Common myeloid progenitor, CD34-positive (primary cell): ENCODE measurements at places on chromosomes 11 and 22.

DNA sequence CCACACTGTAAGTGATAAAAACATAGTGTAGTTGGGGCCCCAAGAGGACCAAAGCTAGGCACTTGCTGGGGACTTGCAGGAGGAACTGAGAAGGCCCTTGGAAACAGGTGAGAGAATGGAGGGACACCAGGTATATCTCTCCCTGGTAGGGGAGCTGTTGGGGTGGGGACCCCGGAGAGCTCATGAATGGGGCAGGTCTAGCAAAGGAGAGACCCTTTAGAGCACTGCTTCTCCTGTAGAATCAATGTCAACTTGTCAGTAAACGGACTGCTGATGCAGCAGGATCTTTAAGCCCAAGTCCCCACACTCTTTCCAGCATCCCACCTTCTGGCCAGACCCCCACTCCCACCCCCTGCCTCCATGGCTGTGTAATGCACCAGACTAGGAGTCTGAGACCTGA, 109.6 kb upstream of the THY1 start:
- DNase-seq, result no peak

GRCh38 chr11:118436639-118437207, 431 bp downstream of the KMT2A start:
- DNase-seq, result peak; percentile 55

DNA sequence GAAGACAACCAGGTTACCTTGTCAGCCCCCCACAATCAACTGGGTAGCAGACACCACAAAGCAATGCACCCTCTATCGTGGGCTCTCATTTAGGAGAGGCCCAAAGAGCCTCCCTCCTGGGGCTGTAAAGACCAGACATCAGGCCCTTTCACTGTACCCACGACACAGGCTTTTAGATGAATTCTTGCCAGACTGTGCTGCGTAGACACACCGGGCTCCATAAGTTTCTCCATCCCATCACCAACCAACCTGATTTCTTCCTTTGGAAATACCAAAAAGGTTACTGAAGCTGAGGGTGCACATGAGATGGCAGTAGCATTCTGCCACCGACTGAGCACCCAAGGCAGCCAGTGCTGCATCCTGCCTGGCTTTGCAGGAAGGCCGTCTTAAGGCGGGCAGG, 46.4 kb upstream of the SLC25A1 start:
- DNase-seq, result no peak

DNA sequence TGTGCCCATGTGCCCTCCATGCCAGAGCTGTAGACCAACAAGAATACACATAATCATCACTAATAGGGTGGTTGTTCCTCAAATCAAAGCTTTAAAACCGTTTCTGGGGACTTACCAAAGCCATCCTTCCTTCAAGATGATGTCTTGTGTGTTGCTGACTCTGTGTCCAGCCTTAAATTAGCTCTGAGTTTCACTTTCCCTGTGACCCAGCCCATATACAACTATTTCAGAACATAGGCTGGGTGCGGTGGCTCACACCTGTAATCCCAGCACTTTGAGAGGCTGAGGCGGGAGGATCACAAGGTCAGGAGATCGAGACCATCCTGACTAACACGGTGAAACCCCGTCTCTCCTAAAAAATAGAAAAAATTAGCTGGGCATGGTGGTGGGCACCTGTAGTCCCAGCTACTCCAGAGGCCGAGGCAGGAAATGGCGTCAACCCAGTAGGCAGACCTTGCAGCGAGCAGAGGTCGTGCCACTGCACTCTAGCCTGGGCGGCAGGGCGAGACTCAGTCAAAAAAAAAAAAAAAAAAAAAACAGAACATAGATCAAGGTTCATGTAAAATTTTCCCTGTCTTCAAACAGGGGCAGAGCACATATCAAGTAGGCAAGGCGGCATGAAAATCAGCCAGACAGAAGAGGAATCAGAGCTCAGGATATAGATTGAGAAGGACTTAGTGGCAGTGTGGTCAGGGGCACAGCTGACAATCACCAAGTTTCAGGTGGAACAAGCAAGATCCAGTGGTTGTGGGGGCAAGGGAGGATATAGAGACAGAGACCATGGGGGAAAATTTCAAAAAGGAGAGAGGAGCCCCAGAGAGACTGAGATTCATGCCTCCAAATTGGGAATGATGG, at the start of gene PLAAT2:
PLAAT2 (minus strand) TSS at position 179 of the 855 bp plus-strand sequence; CDS start at position 124, 55 bp downstream.
- no peak for DNase-seq

GRCh38 chr22:34390400-34390799, 470.1 kb upstream of the LARGE1 start:
- DNase-seq, result no peak

DNA sequence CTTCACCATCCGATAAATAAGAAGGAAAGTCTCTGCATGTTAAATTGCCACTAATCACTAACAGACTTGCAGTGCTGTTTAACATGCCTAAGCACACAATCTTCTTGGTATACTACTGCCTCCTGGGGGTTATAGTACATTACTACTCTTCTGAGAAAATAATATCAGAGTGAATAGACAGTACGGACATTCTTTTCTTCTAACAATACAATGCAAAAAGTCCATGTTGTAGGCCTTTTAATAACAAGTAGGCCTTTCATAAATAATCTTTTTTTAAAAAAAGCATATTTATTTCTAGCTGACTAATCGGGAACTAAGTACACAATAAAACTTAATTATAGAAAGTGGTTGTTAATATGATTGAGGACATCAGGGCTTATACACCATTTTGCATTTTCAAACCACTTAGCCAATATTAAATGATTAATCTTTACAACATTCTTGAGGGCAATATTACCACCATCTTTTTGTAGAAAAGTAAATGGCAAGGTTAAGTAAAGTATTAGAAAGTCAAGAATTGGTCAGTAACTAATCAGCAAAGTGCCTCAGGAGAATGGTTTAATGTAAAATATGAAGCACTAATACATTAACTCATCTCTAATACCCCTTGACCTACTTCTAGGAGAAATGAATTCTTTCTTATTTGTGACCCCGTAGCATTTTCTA, 84.7 kb downstream of the TTC28 start:
- DNase-seq, result peak; percentile 80

GRCh38 chr11:9901943-9902342, 238.1 kb downstream of the SWAP70 start:
- no peak for DNase-seq

GRCh38 chr11:100942016-100942415, 187.6 kb downstream of the PGR start:
- no peak for DNase-seq

DNA sequence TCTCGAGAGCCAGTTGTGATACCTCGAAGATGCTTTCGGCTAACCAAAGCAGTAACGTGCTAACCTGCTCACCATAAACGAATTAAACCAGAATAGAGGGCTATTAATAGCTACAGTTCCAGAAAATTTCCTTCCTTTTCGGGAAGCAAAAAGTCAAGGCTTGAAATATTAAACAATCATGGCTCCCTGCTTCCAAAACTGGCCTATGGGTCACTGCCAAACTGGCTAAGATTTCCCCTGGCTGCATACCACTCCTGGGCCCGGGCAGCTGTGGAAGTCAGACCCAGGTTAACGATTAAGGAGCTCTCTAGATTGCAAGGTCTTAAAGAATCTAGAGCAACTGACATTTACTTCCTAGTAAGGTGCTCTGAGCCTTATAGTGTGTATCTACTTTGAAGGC, 1.7 kb downstream of the AMOTL1 start:
- no peak for DNase-seq

DNA sequence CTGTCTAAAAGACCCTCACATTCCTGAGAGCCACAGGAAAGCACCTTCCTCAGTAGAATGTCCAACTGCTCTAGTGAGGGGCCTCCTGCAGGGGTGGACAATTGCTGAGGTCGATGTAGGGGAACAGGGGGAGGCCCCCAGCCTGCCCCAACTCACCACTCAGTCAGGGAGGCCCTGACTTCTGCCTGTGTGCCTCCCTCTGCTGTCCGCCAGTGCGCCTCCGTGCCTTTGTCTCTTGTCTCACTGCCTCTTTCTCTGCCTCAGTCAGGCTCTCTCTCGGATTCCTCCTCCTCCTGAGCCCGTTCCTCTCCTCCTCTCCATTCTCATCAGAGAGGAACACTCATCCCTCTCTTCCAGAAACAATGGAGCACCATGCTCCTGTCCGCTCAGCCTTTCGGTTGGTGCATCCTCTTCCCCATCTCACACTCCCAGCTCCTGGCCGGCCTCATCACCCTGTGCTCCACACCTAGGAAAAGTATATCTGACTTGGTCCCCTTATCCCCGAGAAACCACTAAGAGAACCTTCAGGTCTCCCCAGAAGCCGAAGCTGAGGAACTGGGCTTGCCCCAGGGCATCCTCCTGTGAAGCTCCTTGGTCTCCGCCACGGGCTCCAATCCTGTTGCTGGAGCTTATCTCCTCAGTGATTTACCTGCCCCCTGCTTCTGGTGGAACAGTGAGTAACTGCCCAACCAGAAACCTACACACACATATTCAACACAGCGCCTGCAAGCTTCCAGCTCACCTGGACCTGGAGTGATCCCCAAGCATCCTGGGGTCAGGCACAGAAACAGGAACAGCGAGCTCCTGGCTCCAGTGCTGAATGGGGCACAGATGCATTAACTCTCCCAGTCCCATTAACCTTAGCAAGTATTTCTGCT, 2.3 kb downstream of the B3GAT1 start:
- no peak for DNase-seq

DNA sequence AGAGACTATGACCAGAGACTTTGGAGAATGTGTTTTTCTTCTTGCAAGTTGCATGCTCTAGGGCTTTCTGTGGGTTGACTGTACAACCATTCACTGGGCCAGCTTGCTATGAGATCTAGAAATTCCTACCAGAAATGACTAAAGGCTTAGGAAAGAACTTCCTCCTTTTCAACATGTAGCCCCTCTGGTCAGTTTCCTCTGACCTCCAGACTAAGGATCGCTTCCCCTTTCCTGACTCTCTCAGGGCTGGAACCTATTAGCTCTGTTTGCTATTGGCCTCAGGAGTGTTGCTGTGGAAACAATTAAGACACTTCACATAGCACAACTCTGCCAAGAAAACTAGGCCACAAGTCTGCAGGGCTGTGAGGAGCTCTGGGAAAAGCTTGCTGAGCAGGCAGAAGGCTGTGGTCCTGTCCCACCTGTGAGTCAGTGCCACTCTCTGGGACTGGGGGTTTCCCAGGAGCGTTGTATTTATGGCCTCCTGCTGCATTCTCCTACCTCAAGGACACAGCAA, 10.7 kb downstream of the CRY2 start:
- no peak for DNase-seq

GRCh38 chr11:8586805-8587204, 7.2 kb downstream of the STK33 start:
- no peak for DNase-seq

GRCh38 chr22:35071784-35072183, 5.8 kb downstream of the ISX start:
- DNase-seq, result no peak

GRCh38 chr22:31682751-31683150, 20.7 kb upstream of the PISD start:
- DNase-seq, result no peak

- no peak for DNase-seq
Observed at GRCh38 chr11:90284171-90284570, 61.3 kb upstream of the CHORDC1 start.
